ENCODE measurements at places on chromosomes 7 and 10.

DNA sequence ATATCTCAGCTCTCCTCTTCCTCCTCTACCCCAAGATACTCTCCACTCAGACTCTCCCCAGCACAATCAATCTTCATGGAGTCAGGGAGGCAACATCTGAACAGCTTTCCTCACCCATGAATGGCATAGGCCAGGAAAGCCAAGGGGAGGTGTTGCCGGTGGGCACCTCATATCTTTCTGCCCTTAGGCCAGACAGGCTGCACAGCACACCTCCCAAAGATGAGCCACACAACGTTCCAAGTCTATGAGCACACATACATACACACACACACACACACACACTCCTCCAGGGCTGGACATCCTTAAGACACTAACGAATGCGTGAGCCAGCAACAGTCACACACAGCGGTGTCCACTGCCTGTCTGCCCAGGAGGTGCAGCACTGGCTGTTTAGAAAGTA is 17.7 kb downstream of the COBL start:
- no peak for DNase-seq

- DNase-seq = no peak
Measured at GRCh38 chr10:73509695-73510094, 13.9 kb upstream of the PPP3CB start.

DNA sequence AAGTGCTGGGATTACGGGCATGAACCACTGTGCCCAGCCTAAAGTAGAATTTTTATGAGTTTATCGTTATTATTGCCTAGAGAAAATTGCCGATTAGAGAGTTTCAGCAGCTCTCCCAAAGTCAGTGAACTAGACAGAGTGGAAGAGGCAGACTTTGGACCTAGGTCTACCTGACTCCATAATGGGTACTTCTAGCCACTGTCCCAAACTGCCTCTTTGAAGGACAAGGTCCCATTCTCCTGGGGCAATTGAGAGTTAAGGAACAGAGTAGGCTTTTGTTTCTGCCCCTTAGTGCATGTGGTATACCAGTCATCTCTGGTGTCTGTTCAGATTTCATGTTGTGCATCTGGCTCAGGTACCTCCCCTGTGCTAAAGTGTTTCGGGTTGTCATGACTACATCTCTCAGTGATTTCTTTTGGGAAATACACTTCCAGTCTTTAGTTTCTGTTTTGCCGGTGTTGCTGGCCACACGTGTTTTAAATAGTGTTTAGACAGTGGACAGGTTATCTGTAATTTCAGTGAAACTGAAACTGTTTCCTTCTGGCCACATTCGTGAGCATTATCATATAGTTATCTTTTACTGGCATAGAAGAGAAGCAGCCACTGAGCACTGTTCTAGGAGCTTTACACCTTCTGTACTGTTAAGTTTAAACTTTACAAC is 4.7 kb downstream of the TMEM236 start:
- DNase-seq = no peak

- DNase-seq = no peak
Measured at GRCh38 chr10:654647-654996, 34.8 kb downstream of the DIP2C start.

DNA sequence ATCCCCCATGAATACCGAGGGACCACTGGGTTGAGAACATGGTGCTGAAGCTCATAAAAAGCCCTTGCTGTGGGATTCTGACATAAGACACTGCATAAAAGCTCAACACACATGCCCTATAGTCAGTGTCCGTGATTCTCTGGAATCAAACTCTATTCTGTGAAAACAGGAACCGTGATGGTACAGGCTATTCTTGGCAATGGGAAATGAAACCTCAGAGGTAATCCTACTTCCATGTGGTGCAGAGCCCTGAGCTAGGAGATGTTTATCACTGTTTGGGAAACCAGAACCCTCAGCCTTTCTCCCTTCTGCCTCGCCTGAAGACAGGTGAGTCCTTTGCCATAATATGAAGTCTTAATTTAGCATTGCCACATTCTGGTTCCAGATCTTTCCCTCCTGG is 80.8 kb upstream of the PRSS1 start:
- DNase-seq = no peak

- no peak for DNase-seq
Measured at GRCh38 chr7:121957626-121958025, 84.7 kb downstream of the PTPRZ1 start.

DNA sequence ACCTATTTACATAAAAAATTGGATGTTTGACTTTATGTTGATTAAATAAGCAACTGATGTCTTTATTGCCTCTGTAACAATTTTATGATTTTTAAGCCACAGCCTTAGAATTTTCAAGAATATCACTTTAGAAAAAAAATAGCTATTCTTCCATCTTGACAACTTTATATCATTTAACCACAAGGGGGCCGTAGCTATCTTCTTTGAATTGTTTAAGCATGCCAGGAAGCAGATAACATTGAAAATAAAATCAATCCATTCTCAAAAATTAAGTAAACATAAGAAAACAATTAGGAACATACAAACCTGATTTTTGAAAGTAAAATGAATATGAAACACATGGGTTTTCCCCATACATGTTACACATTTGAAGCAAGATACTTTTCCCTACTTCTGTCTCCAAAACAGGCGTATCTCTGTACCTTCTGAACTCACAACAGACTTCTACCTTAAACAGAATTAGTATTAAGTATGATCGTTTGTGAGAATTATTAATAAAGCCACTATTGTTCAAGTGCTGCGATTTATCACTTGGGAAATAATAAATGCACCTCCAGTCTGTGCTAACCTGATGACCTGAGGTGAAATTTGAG is 209.0 kb downstream of the CACNA2D1 start:
- DNase-seq = no peak

DNA sequence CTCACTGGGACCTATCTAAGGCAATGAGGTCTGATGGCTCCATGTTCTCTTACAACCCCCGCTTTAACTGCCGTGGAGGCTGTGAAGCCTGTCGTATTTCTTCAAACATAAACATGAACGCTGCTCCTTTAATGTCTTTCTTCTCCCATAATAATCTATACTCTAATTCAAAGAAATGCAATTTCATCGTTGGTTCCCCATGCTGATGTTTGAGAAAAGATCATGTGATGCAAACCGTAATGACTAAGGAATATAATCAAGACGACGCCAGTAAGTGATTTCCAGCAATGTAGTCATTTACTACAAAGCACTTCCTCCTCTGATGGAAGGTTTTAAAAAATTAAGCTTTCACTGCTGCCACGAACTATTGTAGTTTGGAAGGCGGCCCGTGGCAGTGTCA is 102.6 kb upstream of the NEBL start:
- no peak for DNase-seq

GRCh38 chr7:746155-747061 is 19.3 kb upstream of the PRKAR1B start:
- no peak for DNase-seq

- DNase-seq = no peak
Measured at GRCh38 chr10:78462176-78462575, 428.5 kb downstream of the RPS24 start.

- DNase-seq = no peak
Measured at GRCh38 chr10:72146559-72147323, 58.4 kb upstream of the SPOCK2 start.

- DNase-seq = no peak
Measured at GRCh38 chr7:23062452-23062851, 43.1 kb upstream of the KLHL7 start.

DNA sequence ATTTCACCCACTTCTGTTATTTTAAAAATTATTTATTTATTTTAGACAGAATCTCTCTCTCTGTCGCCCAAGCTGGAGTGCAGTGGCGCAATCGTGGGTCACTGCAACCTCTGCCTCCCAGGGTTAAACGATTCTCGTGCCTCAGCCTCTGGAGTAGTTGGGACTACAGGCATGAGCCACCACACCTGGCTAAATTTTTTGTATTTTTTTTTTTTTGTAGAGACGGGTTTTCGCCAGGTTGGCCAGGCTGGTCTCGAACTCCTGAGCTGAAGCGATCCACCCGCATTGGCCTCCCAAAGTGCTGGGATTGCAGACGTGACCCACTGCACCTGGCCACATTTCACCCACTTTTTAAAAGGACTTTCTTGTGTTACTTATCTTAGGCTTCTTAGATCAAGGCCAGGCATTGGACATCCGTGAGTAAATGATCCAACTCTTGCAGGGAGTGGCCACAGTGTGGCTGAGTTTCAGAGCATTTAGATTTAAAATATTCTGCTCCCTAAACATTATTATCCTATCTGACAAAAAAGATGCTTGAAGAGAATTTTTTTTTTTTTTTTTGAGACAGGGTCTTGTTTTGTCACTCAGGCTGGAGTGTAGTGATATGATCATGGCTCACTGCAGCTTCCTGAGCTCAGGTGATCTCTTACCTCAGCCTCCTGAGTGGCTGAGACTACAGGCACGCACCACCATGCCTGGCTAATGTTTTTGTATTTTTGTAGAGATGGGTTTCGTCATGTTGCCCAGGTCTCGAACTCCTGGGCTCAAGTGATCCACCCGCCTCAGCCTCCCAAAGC is 14.4 kb downstream of the SNX10 start:
- DNase-seq = no peak

GRCh38 chr7:127798769-127799372 is 146.9 kb downstream of the SND1 start:
- no peak for DNase-seq

DNA sequence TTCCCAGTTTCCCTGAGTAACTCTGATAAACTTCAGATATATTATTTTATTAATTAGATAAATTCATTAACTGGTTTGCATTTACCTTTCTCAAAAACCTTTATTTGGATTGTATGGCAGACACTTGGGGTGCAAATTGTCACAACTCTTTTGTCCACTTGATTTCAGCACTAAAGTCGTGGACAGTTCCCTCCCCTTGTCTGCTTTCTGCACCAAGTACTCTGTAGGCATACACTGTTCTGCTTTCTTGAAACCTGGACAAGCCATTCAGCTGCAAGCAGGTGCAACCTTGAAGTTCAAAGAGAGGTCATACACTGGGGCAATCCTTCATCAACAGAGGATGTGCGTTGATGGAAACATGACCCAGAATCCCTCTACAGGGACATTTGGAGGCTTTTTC is 162.9 kb downstream of the ARL5B start:
- no peak for DNase-seq

DNA sequence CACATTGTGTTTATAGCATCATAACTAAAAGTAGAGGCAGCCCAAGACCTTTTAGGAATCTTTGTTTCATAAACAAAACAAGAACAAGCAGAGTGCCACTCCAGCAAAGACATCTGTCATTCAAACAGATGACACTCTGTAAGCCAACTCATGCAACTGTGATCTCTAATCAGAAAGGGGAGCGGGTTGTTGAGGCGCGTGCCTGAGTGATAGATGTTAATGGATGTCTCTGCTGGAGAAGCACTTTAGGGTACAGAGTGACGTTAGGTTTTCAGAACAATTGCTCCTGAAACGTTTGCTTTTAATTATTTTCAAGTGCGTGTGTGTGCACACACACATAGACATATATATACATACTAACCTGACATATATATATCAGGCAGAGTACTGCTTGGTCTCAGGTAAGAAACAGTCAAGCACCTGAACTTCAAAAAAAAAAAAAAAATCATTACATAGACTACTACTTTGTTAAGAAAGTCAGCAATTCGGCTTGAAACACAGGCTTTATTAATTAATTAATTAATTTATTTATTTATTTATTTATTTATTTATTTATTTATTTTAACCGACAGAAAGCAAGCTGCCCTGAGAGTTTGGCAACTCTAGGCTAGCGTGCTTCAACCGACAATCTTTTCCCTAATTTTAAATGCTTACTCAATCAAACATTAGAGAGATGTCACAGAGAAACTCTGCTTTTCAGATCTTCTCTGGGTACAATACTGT is 109.1 kb downstream of the POU6F2 start:
- no peak for DNase-seq

DNA sequence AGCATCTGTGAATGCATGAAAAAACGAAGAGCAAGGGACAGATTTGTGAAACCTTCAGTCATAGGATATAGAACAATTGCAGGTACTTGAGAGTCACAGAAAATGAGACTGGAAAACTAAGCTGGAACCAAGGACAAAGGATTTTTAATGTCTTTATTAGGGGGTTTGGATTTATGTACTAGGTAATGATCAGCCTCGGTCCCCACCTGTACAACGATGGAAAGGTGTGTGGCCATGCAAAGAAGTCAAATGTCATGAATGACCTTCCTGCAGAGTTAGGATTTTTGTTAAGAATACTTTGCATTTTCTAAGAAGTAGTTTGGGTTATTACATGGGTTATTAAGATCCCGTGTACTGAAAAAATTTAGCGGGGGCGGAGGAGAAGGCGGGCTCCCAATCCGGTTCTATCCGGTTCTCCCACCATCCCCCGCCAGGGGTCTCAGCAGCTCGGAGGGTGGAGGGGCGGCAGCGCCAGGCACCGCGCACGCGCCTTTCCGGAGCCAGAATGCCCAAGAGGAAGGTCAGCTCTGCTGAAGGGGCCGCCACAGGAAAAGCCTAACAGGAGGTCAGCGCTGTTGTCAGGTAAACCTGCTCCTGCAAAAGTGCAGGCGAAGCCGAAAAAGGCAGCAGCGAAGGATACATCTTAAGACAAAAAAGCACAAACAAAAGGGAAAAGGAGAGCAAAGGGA is 327.5 kb upstream of the PLXDC2 start:
- no peak for DNase-seq

DNA sequence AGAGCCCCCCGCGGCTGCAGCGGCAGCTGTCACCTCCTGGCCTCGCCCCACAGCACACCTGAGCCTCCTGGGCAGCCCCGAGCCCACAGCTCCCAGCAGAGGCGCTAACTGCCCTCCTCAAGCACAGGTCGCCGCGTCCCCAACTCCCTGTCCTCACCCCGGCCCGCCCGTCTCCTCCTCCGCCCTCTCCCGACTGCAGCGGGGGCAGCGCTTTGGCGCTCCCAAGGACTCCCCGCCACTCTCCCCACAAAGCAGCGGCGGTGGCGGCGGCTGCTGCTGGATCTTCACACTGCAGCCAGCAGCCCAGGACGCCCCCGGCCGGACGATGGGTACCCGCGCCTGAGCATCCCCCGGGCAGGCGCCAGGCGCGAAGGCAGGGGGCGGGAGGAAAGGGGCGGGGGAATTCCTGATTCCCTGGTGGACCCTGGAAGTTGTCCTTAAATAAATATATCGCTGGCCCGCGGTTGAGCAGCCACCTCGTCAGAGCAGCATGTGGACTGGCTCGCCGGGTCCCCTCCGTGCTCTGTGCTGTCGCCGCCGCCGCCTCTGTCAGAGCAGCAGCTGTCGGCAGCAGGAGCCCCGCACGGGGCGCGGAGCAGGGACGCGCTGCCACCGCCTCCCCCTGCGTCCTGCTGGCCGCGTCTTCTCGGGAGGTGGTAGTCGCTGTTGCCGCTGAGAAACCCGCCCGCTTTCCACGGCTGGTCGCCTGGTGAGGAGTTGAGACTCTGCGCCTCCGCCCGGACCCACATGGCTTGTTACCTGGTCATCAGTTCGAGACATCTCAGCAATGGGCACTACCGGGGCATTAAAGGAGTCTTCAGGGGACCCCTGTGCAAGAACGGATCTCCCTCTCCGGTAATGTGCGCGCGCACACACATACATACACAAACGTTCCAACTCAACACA is at the start of gene ZNF804B:
Gene ZNF804B, plus strand, starts transcription at position 471 of the 906 bp plus-strand sequence. Its CDS starts 277 bp downstream, at position 748.
- no peak for DNase-seq

All from CD4-positive, alpha-beta T cell treated with Interleukin-4 for 4 hours (primary cell).